ENCODE measurements at places on chromosomes 2 and 18.

DNA sequence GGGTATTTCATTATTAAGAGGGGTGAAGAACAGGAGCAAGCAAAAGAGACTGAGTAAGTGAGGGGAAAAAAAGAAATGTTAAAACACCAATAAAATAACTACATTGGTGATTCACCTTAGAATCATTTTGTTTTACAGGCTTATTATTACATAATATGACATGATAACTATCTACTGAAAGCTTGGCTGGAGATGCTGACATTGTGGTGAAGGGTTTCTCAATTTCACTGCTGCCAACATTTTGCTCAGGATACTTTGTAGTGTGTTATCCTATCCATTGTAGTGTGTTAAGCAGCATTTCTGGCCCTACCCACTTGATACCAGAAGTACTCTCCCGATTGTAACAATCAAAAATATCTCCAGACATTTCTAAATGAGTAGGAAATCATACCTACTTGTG lies 1564.6 kb upstream of the NXPH2 start:
- DNase-seq, result no peak

GRCh38 chr2:109254174-109254904 lies 125.3 kb downstream of the SH3RF3 start:
- no peak for DNase-seq

- no peak for DNase-seq
These were observed 87.4 kb downstream of the ITSN2 start for GRCh38 chr2:24272907-24273306.

DNA sequence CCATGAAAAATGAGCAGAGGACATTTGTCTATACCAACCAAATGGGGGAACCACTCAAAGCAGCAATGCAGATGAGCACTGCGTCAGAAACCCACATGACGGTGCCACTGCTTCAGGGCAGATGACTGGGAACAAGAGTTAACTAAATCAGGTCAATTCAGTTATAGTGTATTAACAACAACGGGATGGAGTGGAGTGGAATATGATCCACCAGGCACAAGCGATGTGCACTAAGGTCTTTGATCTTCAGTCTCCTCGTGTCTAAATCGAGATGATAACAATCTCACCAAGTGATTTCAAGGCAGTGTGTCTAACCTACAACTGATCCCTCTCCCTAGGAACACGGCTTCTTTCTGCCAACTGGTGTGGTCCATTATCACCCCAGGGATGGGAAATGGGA lies 269.0 kb downstream of the RAD51AP2 start:
- no peak for DNase-seq

DNA sequence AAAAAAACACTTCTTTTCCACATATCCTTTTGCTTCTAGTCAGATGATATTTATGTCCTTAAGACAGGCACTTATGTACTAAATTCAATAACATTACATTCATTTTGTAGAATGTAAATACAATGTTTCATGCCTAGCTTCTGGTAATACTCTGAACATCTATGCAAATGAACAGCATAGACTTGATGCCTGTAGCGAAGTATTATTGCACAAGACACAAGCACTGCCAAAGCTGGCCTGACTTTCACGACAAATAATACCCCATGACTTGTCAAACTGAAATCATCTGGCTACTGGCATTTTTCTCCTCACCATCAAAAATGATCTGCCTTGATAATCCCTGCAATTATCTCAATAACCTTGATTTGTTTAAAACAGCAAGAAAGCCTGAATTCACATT lies 101.3 kb downstream of the L3MBTL4 start:
- DNase-seq, result no peak

GRCh38 chr2:129491308-129491707 lies 488.2 kb upstream of the RAB6C start:
- DNase-seq, result no peak

All from RCC 7860 (cell line).